ENCODE measurements at places on chromosomes 12 and 14.

DNA sequence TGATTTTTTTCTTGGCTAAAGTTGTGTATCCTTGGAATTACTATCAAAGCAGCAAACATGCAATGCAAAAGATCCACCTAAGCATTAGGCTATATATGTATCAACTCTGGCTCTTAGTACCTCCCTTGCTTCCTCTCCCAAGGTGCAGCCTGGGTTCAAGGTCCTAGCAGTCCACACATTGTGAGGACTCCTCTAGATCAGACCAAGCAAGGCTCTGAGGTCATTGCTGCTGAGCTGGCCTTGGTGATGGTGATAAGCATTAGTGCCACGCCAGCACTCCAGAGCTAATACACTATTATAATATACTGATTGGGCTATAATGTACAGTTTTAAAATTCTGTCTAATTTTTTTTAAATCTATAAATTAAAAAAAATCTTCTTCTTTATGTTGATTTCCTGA, 196.9 kb upstream of the BTG1 start:
- DNase-seq: no peak

GRCh38 chr12:100576331-100577036, 3.0 kb downstream of the GAS2L3 start:
- no peak for DNase-seq

- DNase-seq: no peak
These were observed 8.1 kb downstream of the VPS37B start for GRCh38 chr12:122887819-122888212.

- no peak for DNase-seq
These were observed 6.1 kb upstream of the MTA1 start for GRCh38 chr14:105413544-105413886.

DNA sequence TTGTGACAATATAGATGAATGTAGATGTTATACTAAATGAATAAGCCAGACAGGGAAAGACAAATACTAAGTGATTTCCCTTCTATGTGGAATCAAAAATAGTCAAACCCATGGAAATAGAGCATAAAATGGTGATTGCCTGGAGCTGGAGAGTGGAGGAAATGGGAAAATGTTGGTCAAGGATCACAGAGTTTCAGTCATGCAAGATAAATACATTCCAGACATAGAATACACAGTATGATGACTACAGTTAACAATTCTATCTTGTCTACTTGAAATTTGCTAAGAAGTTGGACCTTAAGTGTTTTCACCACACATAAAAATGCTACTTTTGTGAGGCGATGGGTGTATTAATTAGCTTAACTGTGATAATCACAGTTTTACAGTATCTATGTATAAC, 1182.7 kb downstream of the AACS start:
- no peak for DNase-seq

- DNase-seq: no peak
These were observed 227.8 kb downstream of the TMEM117 start for GRCh38 chr12:44063671-44064070.
